NK-92 treated with Interleukin-12 subunit alpha and Interleukin-12 subunit beta, amount 100 ng/mL, for 24 hours (cell line): ENCODE measurements at places on chromosomes 4 and X.

DNA sequence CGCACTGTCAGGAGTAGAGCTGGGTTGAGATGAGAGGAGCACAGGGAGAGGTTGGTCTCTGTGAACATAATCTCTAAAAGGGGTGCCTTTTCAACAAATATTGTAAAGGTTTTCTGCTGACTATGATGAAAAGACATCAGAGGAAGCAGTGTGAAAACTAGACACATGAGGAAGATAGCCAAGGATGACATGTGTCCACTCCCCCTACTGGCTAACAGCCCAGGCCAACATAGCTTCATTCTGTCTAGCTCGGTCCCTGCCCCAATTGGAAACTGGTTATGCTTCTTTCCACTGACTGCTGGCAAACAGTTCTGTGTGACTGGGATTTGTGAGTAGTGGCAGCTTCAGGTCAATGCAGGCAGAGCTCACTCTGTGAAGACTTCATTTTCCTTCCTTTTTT is 115.4 kb upstream of the ESX1 start:
- no peak for DNase-seq

DNA sequence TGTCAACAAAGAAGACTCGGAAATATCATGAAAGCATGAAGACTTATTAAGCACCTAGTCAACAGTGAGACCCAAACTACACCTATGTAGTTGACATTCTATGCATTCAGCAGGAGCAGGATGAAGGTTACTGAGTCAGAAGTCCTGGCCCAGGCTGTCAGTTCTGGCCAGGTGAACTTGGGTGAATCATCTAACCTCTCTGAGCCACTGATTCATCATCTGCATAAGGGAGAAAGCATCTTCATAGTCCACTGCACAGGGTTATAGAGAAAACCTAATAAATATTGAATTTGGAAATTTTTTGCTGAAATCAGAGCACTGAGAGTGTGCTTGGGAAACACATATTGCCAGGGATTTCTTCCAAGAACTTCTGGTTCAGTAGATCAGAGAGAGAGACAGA is 296.0 kb upstream of the SFRP2 start:
- DNase-seq, result no peak

GRCh38 chr4:158895797-158896576 is 127.2 kb downstream of the FNIP2 start:
- DNase-seq, result no peak

GRCh38 chr4:139256349-139256748 is 23.7 kb downstream of the MGARP start:
- no peak for DNase-seq

DNA sequence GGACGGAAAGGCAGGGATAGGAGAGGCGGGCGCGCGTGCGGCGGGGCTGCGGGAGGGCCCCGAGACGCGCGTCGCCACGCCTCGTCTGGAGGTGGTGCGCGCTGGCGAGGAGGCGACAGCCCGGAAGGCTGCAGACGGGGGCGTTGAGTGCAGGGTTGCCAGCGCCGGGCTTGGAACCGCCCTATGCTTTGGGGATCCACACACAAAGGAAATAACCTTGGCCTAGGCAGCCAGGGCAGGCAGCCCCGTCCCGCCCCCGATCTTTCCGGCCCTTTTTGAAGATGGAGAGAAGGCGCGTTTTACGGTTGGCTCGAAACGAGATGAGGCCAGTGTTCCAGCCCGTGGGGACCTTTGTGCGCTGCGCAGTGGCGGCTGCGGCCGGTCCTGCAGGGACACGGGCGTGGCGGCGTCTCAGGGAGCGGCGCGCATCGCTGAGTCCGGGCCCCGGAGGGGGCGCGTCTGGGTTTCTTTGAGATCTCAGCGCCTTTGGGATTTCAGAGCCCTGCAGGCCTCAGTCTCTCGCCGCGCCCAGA is 50.8 kb upstream of the TRIM2 start:
- DNase-seq, result no peak

DNA sequence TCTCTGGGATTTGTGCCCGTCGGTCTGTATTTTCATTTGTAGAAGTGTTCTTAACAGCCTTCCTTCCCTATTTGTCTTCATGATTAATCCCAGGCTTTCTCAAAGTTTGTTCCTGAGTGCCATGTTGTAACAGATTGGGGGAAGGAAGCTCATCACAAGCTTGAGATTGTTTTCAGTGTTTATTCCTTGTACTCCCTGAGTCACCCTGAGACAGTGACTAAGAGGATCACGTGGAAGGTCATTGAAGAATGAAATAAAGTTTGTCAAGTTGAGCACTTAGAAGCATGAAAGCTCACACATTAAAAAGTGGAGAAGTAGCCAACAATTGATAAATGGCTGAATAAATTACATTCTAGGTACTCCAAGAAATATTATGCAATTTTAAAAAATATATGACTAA is 153.5 kb upstream of the FAM241A start:
- no peak for DNase-seq

DNA sequence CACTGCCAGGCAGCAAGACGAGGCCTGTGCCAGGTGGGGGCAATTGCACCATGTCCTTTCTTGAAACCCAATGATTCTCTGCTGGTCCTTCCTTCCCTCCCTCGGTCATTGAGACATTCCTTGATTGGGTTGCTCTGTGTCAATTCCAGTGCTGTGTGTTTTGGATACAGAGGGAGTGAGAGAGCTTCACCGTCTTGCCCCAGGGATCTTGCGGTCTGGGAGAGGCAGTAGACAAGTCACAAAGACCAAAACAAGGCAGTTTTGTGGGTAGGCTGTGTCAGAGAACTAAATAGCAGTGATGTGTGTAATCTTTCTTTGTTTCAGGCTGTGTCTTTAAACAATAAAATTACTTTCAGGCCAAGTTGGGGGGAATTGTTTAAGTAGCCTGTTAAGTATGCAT is 38.8 kb upstream of the TADA2B start:
- DNase-seq, result no peak

DNA sequence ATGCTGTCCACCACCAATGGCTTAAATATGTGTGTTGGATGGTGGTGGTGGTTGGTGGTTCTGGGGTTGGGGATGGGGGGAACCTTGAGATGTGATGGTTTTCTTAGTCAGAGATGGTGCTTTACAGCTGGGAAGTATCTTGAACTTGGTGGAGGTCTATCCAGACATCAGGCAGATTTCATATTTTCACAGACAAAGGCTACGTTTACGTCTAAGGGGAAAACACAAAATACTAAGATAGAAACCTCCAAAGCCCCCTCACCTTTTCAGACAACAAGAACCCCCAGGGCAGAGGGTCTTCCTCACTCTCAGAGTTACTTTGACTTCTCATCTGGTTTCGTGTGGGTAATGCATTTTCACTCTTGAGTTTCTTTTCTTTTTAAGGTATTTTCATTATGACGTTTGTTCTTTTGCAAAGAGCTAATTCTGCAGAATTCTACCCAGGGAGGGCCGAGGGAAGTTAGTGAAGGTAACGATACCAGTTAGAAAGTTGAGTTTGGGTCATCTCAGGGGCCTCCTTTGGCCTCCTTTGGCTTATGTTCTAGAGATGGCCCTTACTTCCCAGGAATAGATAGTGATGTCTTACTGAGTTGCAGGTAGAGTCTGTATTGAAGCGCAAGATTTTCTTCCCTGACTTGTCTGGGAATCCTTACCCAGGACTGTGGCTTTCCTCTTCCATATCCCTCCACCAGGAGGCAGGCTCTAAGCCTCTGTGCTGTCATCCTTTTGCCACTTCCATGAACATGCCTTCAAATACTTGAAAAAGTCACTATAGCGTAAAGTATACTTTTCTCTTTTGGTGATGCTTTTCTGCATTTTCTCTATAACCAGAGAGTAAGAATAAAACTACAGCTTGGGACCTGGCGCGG is 31.9 kb downstream of the RHOH start:
- DNase-seq, result no peak

DNA sequence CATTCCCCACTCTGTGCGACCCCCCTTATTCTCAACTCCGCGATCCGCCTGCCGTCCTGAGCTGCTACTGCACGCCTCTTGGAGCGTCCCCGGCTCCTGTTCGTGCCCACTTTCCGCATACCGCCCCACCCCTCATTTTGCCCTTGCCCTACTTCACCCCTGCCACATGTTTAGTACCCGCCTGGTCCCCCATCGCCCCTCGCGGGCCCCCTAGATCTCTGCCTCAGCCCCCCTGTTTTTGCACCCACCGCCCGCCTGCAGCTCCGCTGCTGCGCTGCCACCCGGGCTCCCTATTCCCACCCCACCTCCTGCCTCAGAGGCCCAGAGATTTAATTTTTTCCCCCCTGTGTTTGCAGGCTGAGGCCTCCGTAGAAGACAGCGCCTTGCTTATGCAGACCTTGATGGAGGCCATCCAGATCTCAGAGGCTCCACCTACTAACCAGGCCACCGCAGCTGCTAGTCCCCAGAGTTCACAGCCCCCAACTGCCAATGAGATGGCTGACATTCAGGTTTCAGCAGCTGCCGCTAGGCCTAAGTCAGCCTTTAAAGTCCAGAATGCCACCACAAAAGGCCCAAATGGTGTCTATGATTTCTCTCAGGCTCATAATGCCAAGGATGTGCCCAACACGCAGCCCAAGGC is 1.4 kb downstream of the MAGED1 start:
- no peak for DNase-seq

DNA sequence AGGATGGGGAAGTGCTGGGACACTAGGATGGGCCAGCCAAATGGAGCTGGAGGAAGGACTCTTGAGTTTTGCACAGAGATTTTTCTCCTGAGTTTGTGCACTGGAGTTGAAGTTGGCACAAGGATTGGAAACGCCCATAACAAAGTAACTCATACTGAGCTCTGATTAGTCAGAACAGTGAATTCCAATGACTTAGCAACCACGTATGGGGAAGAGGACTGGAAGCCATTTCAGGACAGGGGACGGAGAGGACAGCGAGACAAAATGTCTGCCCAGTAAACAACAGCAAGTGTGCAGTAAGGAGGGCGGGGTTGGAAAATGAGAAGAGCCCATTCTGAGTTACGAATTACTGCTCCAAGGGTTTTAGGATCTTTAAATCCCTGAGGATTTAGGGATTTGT is 5.9 kb downstream of the RIPPLY1 start:
- DNase-seq, result no peak

DNA sequence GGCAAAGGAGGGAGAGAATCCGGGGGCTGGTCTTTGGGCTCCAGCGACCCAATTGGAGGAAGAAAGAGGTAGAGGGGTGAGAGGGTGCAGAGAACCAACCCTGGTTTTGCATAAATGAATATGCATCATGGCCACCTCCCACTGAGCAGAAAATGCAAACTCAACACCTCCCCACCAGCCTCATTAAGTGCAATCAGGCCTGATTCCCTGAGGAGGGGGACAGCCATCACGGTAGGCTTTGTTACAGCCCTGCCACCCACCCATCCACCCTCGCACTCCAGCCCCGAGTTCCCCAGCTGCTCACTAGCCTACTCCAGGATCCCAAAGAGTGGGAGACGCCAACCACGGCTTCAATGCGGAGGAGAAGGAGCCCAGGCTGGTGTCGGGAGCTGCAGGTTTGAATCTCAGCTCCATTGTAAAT is 48.3 kb upstream of the MAN2B2 start:
- no peak for DNase-seq

DNA sequence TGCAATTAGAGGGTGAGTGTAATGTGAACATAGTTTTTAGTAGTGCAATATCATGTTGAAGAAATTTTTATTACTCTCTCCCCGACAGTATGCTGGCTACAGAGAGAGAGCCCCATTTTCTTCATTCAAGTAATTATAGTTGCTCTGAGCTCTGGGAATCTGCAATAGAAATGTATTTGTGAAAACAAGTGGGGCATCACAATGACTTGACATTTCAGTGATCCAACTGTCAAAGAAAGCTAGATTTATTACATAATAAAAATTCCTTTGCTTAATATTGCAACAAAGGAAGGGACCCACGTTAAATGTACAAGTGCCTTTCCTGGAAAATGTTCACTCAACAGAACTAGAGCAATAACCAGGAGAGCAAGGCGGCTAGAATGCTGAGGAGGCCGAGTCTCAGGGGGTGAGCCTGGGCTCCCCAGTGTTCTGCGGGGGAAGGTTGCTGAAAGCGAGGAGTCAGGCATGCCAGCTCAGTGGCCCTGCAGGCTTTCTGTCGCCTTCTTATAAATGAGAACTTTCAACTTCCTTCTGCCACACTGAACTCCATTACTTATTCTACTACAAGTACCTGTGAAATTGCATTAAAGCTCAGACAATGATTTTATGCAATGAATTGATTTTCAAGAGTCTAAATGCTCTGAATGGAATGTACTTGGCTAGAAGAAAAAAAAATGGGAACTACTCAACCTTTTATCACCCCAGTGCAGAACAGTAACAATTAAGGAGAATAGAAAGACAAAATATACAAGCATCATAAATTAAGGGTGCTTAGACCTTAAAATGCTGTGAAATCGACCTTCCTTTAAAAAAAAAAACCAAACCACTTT is 476.4 kb downstream of the AFF2 start:
- DNase-seq, result no peak

- DNase-seq, result no peak
Measured at GRCh38 chr4:1990348-1990645, 18.5 kb downstream of the NELFA start.

DNA sequence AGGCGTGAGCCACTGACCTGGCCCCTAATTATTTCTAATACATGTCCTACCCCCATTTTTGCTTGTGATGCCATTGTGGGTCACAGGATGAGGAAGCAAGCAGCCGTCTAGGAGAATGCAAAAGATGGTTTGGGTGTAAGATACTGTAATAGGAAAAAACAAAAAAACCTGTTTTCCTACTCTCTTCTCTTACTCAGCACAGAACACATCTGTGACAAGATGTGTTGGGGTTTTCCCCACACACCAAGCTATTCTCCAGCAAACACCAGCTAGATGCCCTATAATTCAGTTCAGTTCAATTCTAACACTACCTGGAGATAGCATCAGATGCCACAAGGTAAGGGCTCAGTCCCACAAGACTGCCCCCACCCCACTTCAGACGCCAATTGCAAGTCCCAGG is 15.3 kb upstream of the HPRT1 start:
- DNase-seq, result no peak

DNA sequence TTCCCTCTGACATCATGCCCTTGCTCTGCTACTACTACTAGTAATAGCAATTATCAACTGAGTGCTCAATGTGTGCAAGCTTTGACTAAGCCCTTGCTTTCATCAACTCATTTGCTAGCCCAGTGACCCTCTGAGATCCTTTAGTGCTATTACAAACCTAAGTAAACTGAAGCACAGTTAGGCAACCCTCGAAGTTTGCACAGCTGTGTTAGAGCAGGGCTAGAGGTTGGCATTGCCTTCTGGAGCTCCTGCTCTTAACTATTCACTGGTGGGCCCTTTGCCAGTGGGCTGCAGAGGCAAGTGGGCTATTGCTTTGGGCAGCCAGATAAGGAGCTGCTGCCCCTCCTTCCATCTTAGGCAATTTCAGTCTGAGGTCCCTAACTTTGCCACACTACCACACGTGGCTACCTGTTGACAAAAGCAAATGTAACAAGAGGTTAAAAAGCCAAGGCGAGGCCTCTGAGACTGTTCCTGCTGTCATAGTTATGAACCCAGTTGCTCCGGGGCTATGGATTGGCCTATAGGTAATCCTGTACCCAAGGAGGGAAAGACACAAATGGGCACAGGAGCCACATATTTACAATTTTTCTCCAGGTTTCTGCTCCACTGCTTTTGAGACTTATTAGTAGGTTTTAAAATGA is 41.5 kb upstream of the ANKRD50 start:
- no peak for DNase-seq

DNA sequence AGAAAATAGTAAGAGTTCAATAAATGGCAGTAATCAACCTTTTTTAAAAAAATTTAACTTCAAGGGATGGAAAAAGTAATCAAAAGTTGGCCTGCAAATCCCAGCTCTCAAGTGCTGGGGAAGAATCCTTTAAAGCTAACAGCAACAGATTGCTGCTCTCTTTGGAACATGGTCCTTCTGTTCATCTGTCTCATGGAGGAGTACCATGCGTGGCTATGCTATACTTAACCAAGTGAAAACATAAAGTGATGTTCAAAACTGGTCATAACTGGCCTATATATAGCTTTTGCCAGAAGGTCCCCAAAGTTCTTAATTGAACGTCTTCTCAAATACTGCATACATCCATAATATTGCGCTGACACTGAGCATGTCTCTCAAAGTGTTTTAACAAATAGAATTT is 154.4 kb downstream of the GABRB1 start:
- no peak for DNase-seq
